ENCODE measurements at places on chromosomes 12 and 14.
A peak's percentile ranks its signal among the peaks of the same experiment; 100 is the strongest.

- DNase-seq = no peak
These were observed 7.3 kb downstream of the CIPC start for GRCh38 chr14:77105145-77105939.

GRCh38 chr14:67704484-67705089, 2.9 kb downstream of the RDH12 start:
- DNase-seq = no peak

DNA sequence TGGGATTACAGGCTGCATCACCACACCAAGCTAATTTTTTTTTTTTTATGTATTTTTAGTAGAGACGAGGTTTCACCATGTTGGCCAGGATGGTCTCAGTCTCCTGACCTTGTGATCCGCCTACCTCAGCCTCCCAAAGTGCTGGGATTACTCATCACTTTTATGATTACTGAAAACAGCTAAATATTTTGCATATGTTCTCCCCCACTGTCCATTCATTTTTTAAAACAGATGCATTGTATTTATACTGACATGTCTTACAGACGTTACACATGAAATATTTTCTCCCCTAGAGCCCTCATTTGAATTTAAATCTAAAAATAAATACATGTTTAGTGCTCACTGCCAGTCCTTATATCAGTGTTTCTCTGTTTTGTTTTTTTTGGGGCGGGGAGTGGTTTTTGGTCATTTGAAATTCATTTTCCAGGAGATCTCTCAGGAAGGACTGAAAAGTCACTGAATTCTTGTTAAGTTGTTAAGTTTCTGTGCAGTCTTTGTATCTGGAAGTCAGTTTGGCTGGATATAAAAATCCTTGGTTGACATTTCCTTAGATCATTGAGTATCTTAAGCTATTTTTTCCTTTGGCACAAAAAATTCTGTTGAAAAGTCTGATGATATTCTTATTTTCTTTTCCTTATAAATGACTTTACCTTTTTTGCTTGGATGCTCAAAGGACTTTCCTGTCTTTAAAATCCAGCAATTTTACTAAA, 9.4 kb downstream of the FBXO21 start:
- DNase-seq = no peak

DNA sequence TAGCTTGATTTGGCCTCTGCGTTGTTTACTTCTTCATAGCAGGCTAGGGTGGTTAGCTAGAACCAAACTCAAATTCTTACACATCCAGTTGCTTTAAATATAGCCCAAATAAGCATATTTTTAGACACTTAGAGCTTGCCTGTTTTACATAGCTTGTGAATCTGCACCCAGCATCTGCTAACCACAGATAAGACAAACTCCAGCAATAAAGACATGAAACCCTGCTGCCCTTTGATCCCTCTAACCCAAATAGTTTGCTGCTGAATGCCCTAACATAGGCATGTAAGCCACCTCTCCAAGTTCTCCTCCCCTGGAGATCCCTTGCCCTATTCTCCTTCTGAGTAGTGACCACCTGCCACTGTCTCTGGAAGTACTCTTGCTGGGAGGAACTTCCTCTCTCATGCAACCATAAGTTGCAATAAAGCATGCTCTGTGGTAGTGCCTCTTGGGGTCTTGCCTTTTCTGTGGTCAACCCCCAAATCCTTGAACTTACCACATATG, 185.6 kb downstream of the TMEM117 start:
- no peak for DNase-seq

- DNase-seq = no peak
These were observed 682 bp upstream of the TRIP11 start for GRCh38 chr14:92040431-92041051.

- DNase-seq = no peak
These were observed 17.0 kb upstream of the BCL7A start for GRCh38 chr12:122004633-122005071.

DNA sequence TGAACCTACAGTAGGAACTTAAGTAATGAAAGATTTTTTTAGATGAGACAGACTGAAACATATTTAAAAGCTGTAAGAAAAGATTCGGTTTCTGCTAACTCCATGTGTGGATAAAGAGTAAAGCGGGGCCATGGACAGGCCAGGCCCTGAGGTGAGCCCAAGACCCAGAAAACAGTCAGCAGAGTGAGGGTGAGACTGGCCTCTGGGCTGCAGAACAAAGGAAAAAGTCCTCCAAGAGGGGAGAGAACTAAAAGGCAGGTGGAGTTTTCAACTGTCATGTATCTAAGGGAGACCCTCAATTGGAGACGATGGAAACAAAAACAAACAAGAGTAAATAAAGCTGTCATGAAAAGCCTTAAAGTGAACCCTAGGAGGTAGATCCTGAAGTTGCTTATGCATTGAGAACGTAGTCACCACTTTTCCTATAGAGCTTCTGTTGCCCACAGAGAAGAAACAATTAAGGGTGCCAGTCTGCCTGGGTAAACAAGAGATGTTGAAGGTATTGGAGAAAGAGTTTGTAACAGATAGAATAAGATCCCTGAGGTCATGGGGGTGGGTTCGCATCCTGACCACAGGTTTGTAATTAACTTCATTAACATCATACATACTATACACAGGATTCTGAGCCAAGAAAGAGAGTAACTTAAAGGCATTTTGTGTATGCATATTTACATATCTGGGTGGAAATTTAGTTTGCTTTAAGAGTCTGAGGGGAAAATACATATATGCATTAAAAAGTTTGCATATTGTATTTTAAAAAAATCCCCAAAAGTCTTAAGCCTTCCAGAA, 268.7 kb upstream of the PDE3A start:
- no peak for DNase-seq

DNA sequence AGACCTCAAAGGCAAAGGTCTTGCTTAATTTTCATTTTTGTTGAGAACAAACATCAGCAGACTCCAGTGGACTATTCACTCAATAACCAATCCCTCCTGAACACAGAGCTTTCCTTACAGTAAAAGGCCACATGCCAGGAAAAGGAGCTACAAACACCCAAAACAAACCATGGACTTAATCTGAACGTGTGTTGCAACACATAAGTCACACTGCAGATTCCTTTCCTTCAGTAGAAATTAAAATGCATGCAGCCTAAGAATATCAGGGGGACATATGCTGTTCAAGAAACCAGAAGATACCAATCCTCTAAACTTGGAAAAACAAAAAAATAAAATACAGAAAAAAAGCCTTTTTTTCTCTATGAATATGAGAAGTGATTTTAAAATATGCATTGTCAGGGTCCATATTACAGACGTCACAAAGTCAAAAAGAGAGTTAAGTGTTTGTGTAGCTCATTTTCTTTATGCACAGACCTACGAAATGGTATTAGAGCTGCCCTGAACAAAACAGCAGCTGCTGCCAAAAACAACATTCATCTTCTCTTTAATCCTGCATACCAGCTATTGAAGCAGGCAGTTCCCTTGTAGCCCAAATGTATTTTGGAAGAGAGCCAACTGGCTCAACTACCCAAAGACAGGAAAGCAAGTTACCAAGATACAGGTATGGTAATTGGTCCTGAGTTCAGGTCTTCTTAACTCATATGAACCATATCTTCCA, 26.2 kb downstream of the KITLG start:
- no peak for DNase-seq

- no peak for DNase-seq
These were observed 52.8 kb upstream of the LHX5 start for GRCh38 chr12:113524495-113524894.

DNA sequence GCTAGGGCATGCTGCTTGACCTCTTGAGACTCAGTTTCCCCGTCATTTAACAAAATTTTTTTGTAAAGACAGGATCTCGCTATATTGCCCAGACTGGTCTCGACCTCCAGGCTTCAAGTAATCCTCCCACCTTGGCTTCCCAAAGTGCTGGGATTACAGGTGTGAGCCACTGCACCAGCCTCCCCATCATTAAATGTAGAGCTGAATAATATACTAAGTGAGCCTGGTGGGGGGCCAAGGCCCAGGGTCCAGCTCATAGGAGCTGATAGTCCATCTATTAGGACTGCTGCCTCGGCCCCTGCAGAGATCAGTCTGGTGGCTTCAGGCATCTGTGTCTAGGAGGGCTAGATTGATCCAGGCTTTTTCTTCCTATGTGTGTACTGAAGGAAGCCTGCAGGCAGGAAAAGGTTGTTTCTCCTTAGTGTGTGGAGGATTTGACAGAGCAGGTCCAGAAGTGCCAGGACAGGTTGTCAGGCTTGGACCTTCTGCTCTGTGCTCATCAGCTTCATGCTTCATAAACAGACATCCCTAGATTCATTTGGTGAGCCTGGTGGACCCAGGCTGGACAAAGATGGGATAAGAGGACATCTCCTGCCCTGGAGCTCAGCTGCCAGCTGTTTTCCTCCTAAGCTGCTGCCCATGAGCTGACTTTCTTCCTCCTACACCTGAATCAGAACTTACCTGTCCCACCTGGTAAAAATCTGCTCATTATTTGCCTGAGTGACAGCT, 135.4 kb downstream of the ZFP36L1 start:
- DNase-seq = no peak

- DNase-seq = no peak
These were observed 215.4 kb downstream of the FOXN3 start for GRCh38 chr14:89201645-89202044.

- DNase-seq = peak; percentile 61
These were observed 19.4 kb downstream of the BDKRB1 start for GRCh38 chr14:96275177-96276112.

DNA sequence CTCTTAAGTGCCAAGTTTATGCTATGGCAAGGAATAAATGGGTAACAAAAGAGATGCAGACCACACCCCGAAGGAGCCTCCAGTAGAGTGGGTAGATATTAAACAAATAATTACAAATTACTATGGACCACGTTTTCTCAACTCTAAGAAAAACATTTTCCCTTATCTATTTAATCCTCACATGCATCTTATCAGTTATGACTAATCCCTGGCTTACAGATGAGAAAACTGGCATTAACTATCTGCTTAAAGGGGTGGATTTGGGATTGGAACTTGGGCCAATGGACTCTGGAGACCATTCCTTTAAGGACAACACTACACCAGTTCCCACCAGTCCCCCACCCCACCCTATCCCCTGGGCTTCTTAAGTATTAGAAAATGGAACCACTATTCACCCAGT, 26.3 kb downstream of the PPM1H start:
- no peak for DNase-seq

GRCh38 chr14:22919601-22919921, 612 bp upstream of the RBM23 start:
- no peak for DNase-seq

DNA sequence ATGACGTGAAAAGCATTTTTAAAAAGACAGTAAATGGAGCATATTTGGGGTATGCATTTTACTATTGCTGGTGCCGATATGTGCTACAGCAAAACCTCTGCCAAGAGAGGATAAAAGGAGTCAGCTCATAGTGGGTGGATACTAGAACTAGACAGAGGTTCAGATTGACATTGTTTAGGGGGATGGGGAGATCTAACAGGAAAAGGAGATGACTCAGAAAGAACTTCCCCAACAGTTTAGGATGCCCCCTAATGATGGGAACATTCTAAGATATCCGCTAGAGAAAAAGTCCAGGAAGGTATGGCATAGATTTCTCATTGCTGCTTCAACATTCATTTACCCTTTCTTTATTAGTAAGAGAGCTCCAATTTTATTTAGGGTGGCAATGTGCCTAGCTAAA, 110.5 kb upstream of the CLEC14A start:
- no peak for DNase-seq
